ENCODE measurements at places on chromosomes 13 and 19. TPM values are rescaled to one million over a fixed set of nuclear protein-coding genes. Genes with fewer than 3 reads are reported as not detected.

ZNF57 gene
- total RNA-seq = 1.8 TPM

PALM3 gene
- total RNA-seq = not detected

NUP62 gene
- total RNA-seq = 155 TPM

PRSS57 gene
- not detected for total RNA-seq

APOC4 gene
- not detected for total RNA-seq

ZSCAN4 gene
- not detected for total RNA-seq

CEACAM8 gene
- not detected for total RNA-seq

HCN2 gene
- total RNA-seq = 2.3 TPM

ZNF77 gene
- 3.0 TPM for total RNA-seq
